ENCODE measurements at places on chromosomes 1 and 21.

DNA sequence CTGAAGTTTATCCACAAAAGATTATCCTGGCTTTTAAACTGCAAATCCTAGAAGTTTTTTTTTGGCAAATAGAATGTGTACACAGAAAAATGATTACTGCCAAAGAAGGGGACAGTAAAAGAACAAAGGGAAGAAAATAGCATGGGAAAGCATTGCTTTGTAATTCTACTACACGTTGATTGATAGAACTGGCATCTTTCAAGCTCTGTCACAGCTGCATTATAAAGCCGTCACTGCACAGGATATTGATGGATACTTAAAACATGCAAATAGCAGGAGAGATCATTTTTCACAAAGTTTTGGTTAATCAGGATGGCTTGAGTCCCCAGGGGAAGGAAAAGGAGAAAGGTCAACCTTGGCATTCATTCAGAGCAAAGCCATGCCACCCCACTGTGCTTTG is 183.7 kb upstream of the RRP15 start:
- no peak for DNase-seq

- DNase-seq, result no peak
These were observed 47.8 kb downstream of the FMN2 start for GRCh38 chr1:240139511-240139910.

DNA sequence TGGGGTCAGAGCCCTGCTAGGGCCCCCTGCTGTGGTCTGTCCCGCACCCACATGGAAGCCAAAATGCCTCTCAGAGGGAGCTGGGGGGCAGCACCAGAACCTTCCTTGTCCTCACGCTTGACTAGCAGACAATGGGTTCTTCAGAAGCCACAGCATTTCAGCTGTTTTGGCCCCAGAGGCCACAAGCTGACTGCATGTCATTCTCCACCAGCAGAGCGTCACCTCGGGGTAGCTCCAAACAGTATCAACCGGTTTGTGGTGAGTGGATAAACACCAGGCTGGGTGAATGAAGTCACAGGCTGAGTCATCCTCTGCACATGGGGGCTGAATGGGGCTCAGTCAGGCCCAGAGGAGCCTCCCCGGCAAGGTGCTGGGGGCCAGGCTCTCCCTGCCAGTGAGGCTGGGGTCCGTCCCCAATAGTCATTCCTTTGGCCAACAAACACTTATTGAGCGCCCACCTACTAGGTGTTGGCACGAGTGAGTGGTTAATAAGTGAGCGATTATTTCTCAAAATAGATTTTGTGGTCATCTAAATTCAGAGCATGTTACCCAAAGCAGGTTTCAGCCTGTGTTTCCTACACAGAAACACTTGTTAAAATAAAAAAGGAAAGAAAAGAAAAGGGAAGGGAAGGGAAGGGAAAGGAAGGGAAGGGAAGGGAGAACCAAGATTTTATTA is 9.1 kb downstream of the OLIG1 start:
- peak; percentile 20 for DNase-seq

- no peak for DNase-seq
These were observed 9.9 kb downstream of the SEC16B start for GRCh38 chr1:177959811-177960515.

GRCh38 chr1:20726118-20726911 is 6.2 kb downstream of the SH2D5 start:
- DNase-seq, result no peak
